ENCODE measurements at places on chromosomes 1 and 21.

GRCh38 chr1:202976633-202977032 lies 9.6 kb upstream of the CYB5R1 start:
- DNase-seq, result no peak

- DNase-seq, result no peak
These were observed at the start of gene ETV3L for GRCh38 chr1:157099633-157100009. Gene ETV3L (minus strand): TSS chr1:157099808. CDS start chr1:157099523, 285 bp downstream.

DNA sequence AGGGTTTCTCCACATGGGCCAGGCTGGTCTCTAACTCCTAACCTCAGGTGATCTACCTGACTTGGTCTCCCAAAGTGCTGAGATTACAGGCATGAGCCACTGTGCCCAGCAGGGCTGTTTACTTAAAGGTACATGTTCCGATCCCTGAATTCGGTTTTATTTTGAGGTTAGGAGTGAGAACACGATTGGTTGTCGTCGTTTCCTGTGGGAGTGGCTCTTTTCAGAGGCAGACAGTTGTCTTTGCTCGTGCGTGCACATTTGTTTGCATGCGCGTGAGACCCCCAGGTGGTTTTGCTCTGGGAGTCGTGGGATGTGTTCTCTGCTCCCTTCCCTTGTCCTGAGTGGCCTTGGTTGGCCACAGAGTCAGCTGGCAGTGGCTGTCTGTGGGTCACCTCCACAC lies 60.2 kb downstream of the SKI start:
- DNase-seq, result no peak

DNA sequence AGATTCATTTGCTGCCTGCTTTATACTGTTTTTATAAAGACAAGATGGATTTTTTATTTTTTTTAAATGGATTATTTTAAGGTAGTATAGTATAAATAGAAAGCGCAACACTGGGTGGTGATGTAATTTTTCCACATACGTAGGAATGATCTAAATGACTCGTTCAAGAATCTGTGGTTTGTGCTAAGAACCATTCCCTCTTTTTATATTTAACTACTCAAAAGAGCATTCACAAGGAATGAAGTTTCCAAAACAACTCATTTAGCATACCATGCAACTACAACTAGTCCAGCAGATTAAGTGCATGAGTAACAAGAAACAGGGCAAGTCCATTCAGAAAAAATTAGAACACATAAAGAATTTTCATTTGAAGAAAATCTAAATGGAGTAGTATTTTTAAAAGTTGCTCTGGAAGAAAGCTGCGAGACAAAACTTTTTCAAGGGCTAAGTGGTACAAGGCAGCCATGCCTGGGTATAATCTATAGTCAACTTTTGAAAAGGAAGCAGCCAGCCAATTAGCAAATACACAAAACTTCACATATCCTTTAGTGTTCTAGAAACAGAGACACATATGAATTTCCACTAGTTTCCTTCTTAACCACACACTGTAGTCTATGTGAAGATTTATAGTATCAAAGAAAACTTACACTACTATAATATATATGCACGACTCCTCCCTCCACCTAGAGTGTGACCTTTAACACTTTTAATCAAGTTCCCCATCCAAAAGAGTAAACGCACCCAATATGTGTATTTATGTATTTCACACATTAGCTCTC lies 23.4 kb downstream of the GTF2B start:
- no peak for DNase-seq

DNA sequence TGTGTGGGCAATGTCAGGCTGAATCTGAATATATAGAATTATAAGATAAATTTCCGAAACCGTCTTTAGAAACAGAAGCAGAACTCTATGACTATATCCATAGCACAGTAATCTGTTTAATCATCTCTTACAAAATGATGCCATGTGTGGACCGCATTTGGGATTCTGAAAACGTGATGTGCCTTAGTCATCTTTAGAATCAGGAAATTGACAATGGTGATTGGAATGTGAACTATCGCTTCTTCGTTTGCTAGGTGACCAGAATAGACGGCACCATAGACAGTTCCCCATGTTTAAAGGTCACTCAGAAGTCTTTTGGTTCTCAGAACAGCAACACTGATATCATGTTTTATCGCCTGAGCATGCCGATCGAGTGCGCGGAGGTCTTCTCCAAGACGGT lies 300.3 kb downstream of the ZP4 start:
- no peak for DNase-seq

- no peak for DNase-seq
These were observed 27.1 kb downstream of the SHISAL2A start for GRCh38 chr1:52659851-52660596.

Measured in GM12864 (cell line).